ENCODE measurements at places on chromosomes 3 and 15.

GRCh38 chr3:99651531-99651930 lies 13.1 kb downstream of the COL8A1 start:
- no peak for DNase-seq

DNA sequence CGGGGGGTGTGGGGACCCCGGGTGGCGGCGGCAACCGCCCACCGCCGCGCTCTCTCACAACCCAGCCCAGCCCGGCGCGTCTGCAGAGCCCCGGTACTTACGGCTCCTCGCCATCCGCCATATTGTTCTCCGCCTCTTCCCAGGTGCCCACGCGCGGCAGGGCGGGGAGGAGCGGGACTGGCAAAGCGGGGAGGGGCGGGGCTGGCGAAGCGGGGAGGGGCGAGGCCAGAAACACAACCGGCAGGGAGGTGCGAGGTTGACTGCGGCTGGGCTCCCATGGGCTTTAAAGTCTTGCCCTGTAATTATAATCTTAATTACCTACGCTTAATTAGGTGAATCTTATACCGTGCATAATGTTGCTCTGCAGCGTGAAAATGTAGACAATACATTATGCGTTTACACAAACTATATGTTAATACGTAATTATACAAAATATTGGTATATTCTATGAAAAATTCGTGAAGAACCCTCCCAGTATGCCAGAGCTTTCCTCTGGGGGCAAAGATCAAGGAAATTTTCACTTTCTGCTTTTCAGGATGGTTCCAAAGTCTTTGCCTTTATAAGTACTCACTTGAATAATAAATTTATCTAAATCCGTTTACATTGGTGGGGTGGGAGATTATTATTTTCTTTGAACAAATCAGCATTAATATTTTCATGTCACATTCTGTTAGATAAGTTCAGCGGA lies at the start of gene UBA3:
TSS of gene UBA3 (minus strand) at position 133 of the 688 bp plus-strand sequence. CDS start at position 121, 12 bp downstream.
- DNase-seq, result peak; percentile 87

- no peak for DNase-seq
These were observed 483.4 kb downstream of the FOXP1 start for GRCh38 chr3:71099997-71100719.

DNA sequence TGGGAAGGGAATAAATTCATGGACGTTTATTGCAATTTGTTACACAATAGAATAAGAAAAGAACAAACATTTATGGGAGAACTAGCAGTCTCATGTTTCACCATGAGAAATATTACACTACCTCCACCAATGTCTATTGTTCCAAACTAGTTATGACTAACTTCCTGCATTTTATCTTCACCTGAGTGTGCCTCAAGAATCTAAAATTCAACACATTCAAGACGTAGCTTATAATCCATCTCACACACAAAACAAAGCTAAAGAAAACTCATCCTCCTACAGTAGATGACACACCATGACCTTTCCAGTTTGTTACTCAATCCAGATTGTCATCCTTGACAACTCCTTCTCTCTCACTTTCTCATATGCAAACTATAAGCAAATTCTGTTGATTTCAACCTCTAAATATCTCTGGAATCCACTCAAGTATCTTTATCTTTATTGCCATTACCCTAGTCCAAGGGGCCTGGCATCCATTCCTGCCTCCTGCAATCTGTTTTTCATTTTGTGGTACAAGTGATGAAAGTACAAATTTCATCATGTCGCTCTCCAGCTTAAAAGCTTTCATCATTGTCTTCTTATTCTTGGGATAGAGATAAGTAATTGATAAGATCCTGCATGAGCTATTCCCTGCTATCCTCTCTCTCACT lies 229.9 kb downstream of the NR2F2 start:
- DNase-seq, result no peak

DNA sequence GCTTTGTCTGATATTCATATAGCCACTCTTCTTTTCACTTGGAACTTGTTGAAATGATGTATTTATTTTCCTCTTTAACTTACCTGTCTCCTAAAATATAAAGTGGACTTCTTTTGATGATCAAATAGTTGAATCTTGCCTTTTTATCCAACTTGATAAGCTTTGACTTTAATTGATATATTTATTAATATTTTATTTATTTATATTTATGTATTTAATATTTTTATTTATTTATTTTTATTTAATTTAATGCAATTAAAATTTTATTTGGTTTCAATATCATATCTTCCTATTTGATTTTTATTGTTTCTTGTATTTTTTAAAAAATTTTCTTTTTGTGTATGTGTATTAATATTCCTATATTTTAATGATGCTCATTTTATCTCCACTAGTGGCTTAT lies 555.1 kb upstream of the EPHA6 start:
- DNase-seq, result no peak

DNA sequence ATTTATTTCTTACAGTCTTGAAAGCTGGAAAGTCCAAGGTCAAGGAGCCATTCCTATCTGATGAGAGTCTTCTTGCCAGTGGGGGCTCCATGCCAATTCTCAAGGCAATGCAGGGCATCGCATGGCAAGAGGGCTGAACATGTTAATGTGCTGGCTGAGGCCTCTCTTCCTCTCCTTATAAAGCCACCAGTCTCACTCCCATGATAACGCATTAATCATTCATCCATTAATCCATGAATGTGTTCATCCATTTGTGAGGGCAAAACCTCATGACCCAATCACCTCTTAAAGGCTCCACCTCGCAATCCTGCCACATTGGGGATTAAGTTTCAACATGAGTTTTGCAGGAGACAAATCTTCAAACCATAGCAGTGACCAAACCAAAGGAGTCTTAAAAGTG lies 118.3 kb downstream of the PROS1 start:
- DNase-seq, result no peak

GRCh38 chr15:88334436-88334835 lies 77.9 kb upstream of the NTRK3 start:
- DNase-seq, result no peak

GRCh38 chr3:11076711-11077110 lies 77.6 kb upstream of the HRH1 start:
- no peak for DNase-seq

GRCh38 chr15:41566121-41566885 lies 7.3 kb downstream of the TYRO3 start:
- DNase-seq, result no peak

DNA sequence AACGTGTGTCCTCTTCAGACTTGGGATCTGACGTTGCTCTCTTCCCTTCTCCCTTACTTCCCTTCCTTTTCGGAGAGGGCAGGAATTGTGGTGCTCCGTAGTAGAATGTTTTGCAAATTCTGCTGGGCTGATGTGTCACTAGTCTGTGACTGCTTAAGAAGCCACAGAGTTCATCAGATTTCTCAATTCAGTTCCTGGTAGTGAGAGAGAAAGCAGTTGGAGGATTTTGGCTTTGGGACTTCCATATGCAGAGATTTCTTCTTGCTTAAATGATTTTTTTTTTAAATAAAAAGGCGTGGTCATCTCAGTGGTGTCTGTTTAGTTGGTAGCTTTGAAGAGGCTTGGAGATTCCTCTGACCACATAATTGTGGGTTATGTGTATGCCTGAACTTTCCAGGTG lies 10.1 kb downstream of the CEMIP start:
- no peak for DNase-seq

DNA sequence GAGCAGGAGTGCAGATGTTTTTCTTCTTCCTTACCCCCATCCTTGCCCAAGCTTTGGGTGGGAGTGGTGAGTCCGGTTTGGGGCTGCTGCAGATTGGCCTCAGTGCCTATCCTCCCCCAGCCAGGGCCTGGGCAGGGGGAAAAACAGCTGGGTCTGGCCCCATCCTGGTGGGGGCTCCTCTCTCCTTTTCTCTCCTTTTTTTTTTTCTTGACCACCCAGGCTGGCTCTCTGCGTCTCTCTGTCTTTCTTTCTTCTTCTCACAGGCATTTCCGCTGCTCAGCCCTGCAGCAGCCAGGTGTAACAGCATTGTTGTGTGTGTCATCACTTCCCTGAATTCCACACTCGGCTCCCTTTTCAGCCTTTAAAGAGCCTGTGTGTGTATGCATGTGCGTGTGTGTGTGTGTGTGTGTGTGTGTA lies 2.0 kb downstream of the FOXL2NB start:
- DNase-seq, result no peak

DNA sequence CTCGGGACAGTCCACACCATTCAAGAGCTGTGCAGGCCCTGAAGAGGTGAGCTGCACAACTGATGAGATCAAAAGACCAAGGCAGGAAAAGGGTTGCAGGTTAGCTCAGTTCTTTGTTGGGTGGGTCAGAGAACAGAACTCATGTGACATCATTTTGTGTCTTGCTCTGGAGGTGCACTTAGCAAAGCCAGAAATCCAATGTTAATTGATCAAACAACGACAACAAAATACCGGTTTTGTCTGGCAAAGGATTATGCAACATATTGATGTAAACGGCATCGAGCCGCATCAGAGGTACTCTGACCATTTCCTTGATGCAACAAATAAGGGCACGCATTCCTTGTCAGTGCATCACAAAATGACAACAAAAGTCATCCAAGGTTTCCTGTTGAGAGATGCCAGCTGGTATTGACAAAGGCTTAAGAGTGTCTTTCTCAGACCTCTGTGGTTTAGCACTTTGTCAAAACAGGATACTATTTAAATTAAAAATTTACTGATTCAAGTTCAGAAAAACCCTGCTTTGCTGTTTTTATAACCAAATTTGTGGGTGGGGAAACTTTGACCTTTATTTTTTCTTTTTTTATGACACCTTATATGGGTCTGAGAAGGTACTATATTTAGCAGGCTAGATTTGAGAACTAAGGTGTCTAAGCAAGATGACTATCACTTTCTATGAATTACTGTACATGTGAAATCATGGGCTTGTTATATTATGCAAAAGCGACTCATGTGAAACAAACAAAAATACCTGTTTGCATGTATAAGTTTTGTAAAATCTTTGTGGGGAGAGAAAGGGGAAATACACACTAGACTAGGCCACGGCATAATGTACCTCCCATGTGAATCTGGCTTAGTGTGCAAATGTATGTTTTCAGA lies 496.1 kb downstream of the FOXP1 start:
- no peak for DNase-seq

DNA sequence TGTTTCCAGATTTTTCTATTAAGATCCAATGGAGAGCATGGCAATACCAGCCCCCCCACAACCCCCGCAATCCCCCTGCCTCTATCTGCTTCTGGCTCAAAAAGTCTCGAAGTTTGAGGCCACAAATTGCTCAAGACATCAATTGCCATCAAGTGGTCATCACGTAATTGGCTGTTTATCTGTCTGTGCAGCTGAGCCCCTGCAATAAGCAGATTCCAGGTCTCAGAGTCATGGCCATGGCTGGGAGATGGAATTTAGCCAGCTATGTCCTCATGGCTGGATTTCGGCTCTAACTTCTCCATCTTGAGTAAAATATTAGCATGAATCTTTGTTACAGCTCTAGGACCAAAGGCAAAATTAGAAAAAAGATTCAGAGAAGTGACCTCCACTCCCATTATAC lies 22.7 kb downstream of the SSUH2 start:
- no peak for DNase-seq

GRCh38 chr3:132587401-132587800 lies 9.7 kb upstream of the ACKR4 start:
- DNase-seq, result no peak

DNA sequence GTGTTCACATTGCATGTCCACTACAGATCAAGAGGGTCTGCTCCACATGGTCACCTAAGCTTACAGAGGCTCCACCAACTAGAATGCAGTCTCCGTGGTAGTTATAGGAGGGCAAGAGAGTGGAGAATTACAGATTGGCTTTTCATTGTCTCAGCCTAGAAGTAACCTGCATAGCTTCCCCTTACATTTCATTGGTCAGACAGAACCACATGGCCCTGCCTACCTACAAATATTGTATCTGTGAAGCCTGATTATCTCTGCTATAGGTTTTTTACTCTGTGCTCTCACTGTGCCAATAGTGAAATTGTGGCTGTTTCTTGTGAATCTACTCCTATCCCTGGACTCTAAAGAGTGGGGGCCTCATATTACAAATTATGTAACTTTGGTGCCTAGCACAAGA lies 2.5 kb upstream of the TLNRD1 start:
- DNase-seq, result no peak

DNA sequence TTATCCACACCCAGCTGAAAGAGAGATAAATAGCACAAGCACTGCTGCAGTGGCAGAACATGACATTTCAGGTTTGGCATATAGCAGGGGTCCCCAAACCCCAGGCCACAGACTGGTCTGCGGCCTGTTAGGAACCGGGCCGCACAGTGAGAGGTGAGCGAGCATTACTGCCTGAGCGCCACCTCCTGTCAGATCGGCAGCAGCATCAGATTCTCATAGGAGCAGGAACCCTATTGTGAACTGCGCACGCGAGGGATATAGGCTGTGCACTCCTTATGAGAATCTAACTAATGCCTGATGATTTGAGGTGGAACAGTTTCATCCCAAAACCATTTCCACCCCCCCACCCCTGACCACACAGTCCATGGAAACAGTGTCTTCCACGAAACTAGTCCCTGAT lies 54.6 kb downstream of the CCR4 start:
- DNase-seq, result no peak

DNA sequence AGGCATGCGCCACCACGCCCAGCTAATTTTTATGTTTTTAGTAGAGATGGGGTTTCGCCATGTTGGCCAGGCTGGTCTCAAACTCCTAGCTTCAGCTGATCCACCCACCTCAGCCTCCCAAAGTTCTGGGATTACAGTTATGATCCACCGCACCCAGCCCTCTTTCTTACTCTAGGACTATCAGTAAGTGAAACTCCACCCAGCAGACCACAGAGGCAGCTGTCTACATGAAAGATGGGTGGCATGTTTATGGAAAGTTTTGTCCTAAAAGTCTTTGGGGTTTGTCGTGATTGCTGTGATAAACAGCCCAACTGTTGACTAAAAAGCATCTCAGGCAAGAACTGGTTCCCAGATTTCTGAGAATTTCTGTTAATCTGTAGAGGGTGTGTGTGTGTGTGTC lies 10.9 kb downstream of the ARL6IP5 start:
- DNase-seq, result no peak

DNA sequence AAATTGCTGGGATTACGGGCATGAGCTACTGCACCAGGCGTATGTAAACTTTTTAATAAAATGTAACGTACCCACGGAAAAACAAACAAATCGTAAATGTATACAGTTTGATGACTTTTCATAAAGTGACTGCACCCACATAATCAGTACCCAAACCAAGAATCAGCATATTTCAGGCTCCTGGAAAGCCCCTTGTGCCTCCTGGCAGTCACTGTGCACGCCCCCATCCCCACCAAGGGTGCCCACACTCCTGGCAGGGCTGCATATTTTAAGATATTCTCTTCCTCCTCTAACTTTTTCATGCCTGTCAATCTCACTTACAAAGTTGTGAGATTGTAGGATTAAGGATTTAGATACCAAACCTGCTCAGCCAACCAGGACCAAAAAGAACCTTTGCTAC lies 305.5 kb downstream of the SHQ1 start:
- no peak for DNase-seq

GRCh38 chr3:180040966-180041365 lies 4.2 kb upstream of the PEX5L start:
- DNase-seq, result no peak

- DNase-seq, result no peak
These were observed 4.0 kb downstream of the ANKDD1A start for GRCh38 chr15:64915518-64916227.

Data from stimulated activated CD4-positive, alpha-beta T cell treated with anti-CD3 and anti-CD28 coated beads, TNF-alpha, amount 100 ng/mL, for 4 hours (primary cell).